ENCODE measurements at places on chromosomes 6 and 20.

DNA sequence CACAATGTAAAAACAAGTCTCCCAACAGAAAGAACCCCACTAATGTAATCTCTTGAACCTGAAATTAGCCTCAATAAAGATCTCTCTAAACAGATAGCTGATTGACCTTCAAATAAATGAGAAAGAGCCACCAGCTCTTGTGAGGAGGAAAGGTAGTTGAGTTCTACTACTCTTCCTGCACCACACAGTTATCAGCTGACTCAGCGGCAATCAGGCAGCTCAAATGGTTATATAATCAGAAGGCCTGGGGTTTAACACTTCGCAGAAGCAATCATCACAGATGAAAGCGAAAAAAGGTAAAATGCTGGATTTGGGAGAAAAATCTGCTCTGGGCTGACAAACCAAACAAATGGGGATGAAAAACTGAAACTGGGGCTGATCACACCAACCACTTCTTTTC, 91.8 kb downstream of the CHD6 start:
- no peak for DNase-seq

DNA sequence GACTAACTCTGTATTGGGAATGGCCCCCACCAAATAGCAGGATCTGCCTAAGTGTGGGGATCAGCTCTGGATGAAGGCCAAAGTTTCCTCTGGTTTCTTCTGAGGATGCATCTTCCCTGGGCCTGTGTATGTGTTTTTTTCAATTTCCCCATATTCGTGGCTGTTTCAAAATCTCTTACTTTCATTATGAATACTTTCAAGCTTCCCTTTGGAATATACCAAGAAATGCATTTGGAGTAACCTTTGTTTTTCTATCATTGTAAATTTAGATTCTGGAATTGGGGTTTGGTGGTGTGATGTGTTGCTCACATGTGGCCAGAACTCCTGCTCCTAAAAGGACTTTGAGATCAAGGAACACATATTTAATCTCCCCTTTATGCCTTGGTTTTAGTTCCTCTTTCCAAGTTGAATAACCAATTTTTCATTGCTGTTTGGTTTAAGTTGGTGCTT, 8.4 kb downstream of the ENTPD6 start:
- no peak for DNase-seq

- DNase-seq: no peak
Observed at GRCh38 chr6:162712694-162713093, 14.9 kb downstream of the PRKN start.

GRCh38 chr20:16296931-16297330, 276.3 kb downstream of the KIF16B start:
- no peak for DNase-seq

DNA sequence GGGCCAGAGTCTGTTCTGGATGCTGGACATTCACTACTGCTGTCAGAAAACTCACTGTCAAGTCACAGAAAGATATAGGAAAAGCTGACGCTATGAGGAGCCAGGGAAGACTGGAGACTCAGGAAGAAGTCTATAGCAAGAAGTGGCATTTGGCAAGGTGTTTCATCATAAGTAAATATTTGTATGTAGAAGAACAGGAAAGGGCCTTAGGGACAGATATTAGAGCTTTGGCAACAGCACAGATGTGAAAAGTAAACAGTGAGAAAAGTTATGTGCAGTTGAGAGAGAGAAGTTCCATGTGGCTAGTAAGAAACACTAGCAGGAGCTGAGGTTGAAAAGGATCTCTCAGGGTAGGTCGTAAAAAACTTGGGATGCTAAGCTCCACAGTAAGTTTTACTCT, 868.9 kb downstream of the PHF3 start:
- DNase-seq: peak; percentile 33

- peak; percentile 29 for DNase-seq
Observed at GRCh38 chr6:31528307-31528777, 420 bp upstream of the MCCD1 start.

GRCh38 chr20:3674447-3674846, 7.4 kb downstream of the ADAM33 start:
- DNase-seq: no peak

- DNase-seq: peak; percentile 48
Observed at GRCh38 chr6:10409731-10410206, 5.1 kb downstream of the TFAP2A start.

GRCh38 chr6:29561606-29562181, 2.2 kb upstream of the UBD start:
- DNase-seq: peak; percentile 27

DNA sequence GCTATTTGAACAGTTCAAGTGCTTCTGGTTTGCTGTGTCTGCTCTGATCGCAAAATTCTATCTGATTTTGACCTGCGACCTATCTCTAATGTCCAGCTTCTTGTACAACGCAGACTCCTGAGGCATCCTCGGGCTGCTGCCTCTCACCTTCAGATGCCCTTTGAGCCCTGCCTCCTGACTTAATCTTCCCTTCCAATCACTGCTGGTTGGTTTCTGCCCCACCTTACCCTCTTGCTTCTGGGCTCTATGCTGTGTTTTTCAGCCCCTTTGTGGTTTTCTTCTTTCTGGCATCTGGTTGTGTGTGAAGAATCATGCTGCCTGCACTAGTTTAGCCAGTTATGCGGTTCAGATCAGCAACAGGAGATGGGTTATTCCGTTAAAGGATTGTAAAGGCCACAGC, 131.2 kb upstream of the THEMIS start:
- DNase-seq: no peak

GRCh38 chr6:118249680-118250079, 298.4 kb upstream of the PLN start:
- peak; percentile 13 for DNase-seq

GRCh38 chr20:57514273-57514751, 10.6 kb downstream of the CTCFL start:
- peak; percentile 65 for DNase-seq

- peak; percentile 20 for DNase-seq
Observed at GRCh38 chr6:158445426-158446085, 114.3 kb upstream of the TMEM181 start.

GRCh38 chr20:42688576-42688975, 501.1 kb downstream of the PTPRT start:
- DNase-seq: peak; percentile 5

DNA sequence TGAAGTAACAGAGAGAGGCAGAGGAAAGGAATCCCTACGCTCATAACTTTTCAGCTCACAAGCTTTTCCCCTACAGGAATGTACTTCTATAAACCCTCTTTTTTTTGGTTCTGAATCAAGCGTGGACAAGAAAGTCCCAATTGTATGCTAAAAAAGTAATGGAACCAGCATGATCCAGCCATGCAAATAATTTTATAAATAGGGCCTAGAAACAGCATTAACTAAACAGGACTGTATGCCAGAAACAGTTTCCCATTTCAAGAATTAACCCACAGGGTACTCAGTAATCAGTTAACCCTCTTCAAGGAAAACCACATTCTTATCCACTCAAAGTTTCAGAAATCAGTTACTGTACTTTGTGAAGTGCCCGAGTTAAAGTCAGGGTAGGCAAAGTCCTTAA, 87.0 kb upstream of the HMGCLL1 start:
- DNase-seq: no peak

- DNase-seq: no peak
Observed at GRCh38 chr6:15911753-15912504, 217.0 kb upstream of the MYLIP start.

DNA sequence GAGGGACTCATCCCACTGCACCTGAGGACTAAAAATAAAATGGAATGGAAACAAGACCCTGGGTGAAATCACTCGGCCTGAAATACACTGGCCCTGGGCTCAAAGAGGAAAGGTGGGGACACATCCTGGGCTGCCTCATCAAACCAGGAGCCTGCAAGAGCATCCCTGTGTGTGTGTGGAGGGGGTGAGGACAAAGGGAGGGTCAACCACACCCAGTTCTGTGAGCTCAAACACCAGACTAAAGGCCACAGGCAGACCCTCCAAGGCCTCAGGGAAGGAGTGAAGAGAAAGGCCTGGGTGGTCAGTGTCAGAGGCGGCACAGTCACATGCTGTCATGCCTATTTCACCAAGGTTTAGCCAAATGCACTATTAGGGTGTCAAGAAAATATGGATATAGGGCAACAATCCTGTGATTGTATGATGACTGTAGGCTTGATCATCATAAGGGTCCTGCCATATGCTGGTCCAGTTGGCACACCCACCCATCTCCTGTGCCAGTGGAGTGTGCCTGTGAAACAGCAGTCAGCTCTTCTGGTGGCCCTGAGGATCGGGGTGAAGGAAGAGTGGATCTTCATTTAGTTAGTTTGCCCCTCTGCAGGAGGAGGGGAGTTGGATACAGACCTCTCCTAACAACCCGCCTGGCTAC, 28.9 kb downstream of the SRSF3 start:
- no peak for DNase-seq

- DNase-seq: no peak
Observed at GRCh38 chr20:14561741-14562221, 224.4 kb upstream of the FLRT3 start.

DNA sequence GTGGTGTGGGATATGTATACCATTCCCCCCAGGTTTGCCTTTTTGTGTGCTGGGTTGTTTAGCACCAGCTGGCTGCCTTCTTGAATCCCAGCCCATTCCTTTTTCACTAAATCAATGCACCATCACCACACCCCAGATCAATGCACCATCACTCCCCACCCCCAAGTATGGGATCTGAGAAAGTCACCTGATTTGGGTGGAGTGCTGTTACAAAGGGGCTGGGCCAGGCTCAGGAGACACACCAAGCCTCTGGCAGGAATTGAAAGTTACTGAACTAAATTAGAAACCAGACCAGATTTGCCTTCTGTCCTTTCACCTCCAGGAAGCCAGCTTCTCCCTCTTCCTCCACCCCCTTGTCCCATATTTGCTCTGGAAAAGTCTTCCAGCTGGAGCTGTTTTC, 19.6 kb upstream of the PKHD1 start:
- DNase-seq: no peak

DNA sequence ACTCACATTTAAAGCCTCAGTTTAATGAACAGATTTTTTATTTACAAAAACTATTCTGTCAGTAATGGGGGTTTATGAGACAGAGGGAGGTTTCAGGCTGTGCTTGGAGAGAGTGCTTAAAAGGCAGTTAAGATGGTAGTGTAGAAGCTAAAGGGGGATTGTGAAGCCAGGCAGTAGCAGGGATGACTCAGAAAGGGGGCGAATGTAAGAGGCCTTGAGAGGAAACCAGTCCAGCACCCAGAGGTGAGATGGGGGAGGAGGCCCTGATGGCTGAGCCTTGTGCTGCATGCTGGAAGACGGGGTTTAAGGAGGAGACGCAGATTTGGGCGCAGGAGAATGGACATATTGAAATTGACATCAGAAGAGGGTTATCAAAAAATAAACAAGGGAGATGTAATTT, 6.6 kb upstream of the SERPINB9 start:
- DNase-seq: no peak

DNA sequence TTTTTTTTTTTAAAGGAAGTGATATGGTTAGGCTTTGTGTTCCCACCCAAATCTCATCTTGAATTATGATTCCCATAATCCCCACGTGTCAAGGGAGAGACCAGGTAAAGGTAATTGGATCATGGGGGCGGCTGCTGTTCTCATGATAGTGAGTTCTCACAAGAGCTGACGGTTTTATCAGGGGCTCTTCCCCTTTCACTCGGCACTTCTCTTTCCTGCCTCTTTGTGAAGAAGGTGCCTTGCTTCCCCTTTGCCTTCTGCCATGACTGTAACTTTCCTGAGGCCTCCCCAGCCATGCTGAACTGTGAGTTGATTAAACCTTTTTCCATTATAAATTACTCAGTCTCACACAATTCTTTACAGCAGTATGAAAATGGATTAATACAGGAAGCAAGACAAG, 64.3 kb downstream of the ZFP64 start:
- no peak for DNase-seq

DNA sequence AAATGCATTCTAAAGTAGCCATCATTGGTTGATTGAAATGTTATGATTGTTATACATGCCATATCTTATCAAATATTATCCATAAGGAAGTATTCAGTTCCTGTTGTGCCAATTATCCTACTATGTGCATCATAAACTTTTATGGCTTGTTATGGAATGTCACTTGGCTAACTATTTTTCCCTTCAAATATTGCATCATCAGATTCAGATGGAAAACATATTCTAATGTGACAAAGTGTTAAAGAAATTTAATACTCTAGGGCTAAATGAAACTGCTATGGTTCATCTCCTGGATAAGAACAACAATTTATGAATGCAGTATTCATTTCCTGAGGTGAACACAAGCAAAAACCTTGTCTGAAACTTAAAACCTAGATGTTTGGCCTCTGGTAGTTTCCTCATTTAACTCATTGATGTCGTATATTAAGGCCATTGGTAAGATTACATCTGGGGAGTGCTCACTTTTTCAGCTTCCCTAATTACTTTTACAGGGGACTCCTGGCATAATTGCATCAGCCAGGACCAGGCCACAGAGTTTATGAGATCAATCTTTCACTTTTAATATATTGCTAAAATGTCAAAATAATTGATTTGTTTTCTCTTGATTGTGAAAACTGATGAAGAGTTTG, 134.9 kb upstream of the CEP162 start:
- no peak for DNase-seq

GRCh38 chr6:121694801-121695251, 259.4 kb downstream of the GJA1 start:
- peak; percentile 58 for DNase-seq

DNA sequence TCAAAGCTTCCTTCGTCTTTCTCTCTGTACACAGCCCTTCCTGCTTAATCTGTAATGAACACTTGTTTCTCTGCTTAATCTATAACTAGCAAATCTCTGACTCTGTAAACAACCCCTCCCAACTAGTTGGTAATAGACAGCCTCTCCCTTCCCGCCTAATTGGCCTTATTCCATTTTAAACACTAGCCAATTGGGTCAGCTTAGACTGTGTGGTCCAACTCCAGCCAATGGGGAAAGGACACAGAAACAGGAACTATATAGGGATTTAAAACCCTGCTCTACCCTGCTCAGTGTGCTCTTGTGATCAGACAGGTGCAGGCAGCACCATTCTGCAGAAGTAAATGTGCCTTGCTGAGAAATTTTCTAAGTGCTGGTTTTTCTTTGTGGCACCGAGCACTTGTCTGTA, 18.5 kb downstream of the CHD6 start:
- DNase-seq: peak; percentile 16

DNA sequence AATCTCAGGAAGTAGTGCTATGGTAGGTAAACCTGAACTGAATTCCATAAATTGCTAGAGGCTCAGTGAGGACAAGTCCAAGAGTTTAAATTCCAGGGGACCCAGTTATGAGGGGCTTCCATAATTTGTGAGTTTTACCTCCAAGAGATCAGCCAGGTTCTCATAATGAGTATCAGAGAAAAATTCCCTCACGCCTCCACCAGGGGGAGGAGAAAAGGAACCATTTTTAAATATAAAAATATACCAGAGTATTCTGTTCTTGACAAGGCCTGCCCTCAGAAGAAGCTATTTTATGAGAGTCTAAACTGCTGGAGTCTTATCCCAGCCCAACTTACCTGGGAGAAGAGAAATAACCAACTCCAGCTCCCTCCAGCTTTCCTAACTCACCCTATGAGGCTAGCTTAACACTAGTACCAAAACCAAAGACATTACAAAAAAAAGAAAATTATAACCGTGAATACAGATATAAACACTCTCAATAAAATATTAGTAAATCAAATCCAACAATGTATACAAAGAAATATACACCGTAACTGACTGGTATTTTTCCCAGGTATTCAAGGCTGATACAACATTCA, 158.7 kb downstream of the TFAP2A start:
- peak; percentile 15 for DNase-seq
